ENCODE measurements at places on chromosomes 13 and 19. TPM values are rescaled to one million over a fixed set of nuclear protein-coding genes. Genes with fewer than 3 reads are reported as not detected.

The ACP7 gene
- 0.14 TPM for polyA plus RNA-seq

The ZNF284 gene
- 2.9 TPM for polyA plus RNA-seq

The CXCL17 gene
- not detected for polyA plus RNA-seq

The ZNF776 gene
- polyA plus RNA-seq = 13.7 TPM

The PRR22 gene
- 2.3 TPM for polyA plus RNA-seq

The ANGPTL8 gene
- polyA plus RNA-seq = 2.9 TPM

The ZNF223 gene
- polyA plus RNA-seq = 3.5 TPM

The LILRB2 gene
- 2.7 TPM for polyA plus RNA-seq

The PTGER1 gene
- not detected for polyA plus RNA-seq

The CABP5 gene
- polyA plus RNA-seq = not detected

All from hindlimb muscle (tissue), 1 donor.